Endodermal cell (in vitro differentiated cells): ENCODE measurements at places on chromosomes 12 and 14.

- no peaks in the 10 kb centered on the region for H3K27me3 ChIP-seq
- no peak overlapping the region for H3K27ac ChIP-seq
- no peak overlapping the region for H3K4me3 ChIP-seq
- no peaks in the 10 kb centered on the region for H3K36me3 ChIP-seq
Observed at GRCh38 chr12:107597695-107598410, 87.7 kb upstream of the PWP1 start.

GRCh38 chr14:89089330-89089729 is 264.9 kb downstream of the TTC8 start:
- H3K4me1 ChIP-seq: no peaks in the 10 kb centered on the region
- DNase-seq: no peak
- H3K36me3 ChIP-seq: no peaks in the 10 kb centered on the region
- no peak overlapping the region for H3K4me3 ChIP-seq
- no peak overlapping the region for H3K27ac ChIP-seq

GRCh38 chr12:47077206-47078085 is 2.0 kb upstream of the PCED1B start:
- no peak overlapping the region for H3K27ac ChIP-seq
- no peak overlapping the region for H3K4me3 ChIP-seq
- no peaks in the 10 kb centered on the region for H3K36me3 ChIP-seq

GRCh38 chr12:98645572-98646067 is 530 bp downstream of the APAF1 start:
- peak; percentile 79 for DNase-seq
- H3K4me3 ChIP-seq: peak overlapping the region; percentile 100
- H3K4me1 ChIP-seq: no peaks in the 10 kb centered on the region
- H3K27me3 ChIP-seq: no peaks in the 10 kb centered on the region
- peak overlapping the region; percentile 92 for H3K27ac ChIP-seq

DNA sequence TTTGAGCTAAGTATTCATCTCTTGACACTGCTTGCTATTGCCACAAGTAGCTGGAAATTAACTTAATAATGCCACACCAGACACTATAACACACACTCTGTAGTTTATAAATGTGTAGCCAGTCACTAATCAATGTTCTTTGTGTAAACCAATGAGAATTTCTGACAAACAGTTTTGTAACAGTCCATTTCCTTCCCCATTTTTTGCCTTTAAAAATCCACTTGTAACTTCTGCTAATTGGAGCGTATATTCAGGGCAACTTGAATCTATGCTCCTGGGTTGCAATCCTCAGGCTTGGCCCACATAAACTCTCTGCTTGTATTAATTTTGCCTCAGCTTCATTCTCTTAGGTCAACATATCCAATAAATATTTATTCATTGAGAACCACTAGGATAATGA is 125.0 kb upstream of the DHRS4 start:
- no peaks in the 10 kb centered on the region for H3K27me3 ChIP-seq
- H3K4me1 ChIP-seq: no peaks in the 10 kb centered on the region
- no peak for DNase-seq

DNA sequence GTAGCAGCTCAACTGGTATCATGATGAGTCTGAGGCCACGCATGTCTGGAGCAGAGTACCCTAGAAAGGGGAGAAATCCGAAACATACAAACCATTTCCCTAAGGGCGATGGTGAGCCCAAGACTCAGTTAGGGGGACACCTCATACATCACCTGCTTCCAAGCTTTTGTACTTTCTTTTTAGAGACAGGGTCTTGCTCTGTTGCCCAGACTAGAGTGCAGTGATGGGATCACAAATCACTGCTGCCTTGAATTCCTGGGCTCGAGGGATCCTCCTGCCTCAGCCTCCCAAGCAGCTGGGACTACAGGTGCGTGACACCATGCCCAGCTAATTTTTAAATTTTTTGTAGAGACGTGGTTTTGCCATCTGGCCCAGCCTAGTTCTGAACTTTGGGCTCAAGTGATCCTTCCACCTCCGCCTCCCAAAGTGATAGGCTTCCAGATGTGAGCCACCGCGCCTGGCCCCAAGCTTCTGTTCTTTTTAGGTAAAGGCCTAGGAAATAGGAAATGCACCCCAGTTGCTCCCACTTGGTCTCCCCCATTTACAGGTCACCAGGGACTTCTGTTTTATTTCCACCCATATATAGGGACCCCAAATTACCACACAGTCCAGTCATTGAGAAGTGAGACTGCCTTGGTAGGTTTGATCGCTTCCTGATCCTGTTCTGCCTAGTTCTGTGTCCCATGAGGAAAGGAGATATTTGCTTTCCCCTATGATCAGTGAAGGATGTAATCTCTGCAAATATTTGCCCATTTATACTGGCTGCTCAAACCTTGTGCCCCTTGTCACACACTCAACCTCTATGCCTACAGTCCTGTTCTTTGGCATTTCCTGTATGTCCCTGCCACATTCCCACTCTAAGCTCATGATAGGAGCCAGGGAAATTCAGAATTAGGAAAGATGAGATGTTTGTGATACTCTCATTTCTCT is at the start of gene APOF:
Gene APOF (minus strand): TSS at position 728 of the 930 bp plus-strand sequence. CDS start 112 bp downstream, at position 616.
- H3K36me3 ChIP-seq: no peaks in the 10 kb centered on the region
- H3K4me1 ChIP-seq: no peaks in the 10 kb centered on the region
- peak; percentile 36 for DNase-seq
- no peak within 1 kb of the TSS for H3K4me3 ChIP-seq

DNA sequence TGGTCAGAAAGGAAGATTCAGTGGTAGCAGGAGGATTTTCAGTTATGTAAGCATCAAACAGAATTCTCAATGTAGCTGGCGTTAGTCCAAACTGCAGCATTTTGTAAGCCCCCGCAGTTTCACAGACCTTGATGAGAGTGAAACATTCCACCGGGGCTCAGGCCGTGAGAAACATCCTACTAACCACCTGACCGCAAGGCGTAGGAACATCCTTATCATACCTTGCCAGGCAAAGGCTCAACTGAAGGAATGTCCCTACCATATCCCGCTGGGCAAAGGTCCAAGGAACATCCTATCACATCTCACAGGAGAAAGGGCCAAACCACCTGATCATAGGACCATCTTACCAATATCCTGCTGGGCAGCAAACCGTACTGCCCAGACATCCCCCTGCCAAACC is 624.8 kb upstream of the TMEM132C start:
- H3K27ac ChIP-seq: no peak overlapping the region
- no peak overlapping the region for H3K4me3 ChIP-seq
- H3K4me1 ChIP-seq: no peaks in the 10 kb centered on the region
- H3K36me3 ChIP-seq: no peaks in the 10 kb centered on the region

- H3K4me1 ChIP-seq: no peaks in the 10 kb centered on the region
- DNase-seq: no peak
- peaks cover 8% of the 10 kb centered on the region for H3K36me3 ChIP-seq
- no peak overlapping the region for H3K27ac ChIP-seq
Observed at GRCh38 chr12:5963515-5963914, 18.5 kb upstream of the ANO2 start.

DNA sequence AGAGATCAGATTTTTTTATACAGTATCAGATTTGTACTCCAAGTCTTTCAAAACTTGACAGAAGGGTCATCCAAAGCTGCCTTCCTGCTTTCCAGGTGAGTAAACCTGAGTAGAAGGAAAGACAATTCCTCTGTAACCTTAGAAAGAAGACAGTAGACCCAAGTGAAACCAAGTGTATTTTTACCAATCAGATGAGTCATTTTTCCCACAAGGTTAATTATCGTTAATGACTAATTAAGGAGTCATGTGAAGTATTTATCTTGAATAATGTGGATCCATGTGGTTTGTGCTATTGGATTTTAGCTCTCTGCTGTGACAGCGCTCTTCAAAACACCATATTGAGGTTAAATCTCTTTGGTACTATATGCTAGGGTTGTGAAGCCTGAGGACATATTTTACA is 74.0 kb upstream of the PELI2 start:
- no peaks in the 10 kb centered on the region for H3K36me3 ChIP-seq
- no peak overlapping the region for H3K27ac ChIP-seq
- H3K4me1 ChIP-seq: no peaks in the 10 kb centered on the region
- no peaks in the 10 kb centered on the region for H3K27me3 ChIP-seq
- DNase-seq: no peak

DNA sequence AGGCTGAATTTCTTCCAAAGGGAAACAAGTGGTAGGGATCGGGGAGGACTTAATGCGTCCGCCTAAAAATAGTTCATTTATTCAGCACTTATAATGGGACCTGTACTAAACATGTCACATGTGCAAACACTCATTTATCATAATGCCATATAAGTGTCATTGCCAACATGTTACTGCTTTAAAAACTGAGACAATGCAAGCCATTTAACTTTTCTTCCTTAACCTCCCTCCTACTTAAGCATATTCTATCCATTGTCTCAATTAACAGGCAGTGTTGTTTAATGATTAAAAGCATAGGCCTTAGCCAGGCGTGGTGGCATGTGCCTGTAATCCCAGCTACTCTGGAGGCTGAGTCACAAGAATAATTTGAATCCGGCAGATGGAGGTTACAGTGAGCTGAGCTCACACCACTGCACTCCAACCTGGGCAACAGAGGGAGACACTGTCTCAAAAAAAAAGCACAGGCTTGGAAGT is 13.5 kb upstream of the SCFD1 start:
- H3K27ac ChIP-seq: no peak overlapping the region
- no peak overlapping the region for H3K4me3 ChIP-seq
- peaks cover 81% of the 10 kb centered on the region for H3K36me3 ChIP-seq
- no peaks in the 10 kb centered on the region for H3K4me1 ChIP-seq

DNA sequence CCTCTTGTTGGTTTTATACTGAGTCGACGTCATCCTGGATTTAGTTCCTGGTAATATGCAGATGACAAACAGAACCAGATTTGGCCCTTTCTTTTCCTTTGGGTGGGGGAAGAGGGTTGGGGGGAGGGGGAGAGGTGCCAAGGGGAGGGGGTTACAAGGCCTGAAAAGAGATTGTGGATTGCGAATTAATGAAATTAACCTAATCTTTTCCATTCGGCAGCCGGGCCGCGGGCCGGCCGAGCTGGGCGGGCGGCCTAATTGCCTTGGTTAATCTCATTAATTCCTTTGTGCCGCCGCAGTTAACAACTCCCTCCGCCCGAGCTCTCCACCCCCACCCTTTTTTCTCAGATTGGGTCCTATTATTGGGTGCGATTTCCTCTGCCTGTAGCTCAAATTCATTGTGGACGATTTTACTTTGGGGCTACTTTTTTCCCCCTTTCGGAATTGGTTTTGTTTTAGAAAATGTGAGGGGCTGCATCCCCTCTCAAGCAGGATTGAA is 387 bp upstream of the GSC start:
- H3K27ac ChIP-seq: peak overlapping the region; percentile 6
- H3K36me3 ChIP-seq: peaks cover 41% of the 10 kb centered on the region
- peak overlapping the region; percentile 93 for H3K4me3 ChIP-seq
- DNase-seq: peak; percentile 93
- peaks cover 32% of the 10 kb centered on the region for H3K27me3 ChIP-seq

GRCh38 chr12:88338486-88338885 is 196.4 kb downstream of the TMTC3 start:
- H3K27ac ChIP-seq: no peak overlapping the region
- H3K4me1 ChIP-seq: no peaks in the 10 kb centered on the region
- H3K36me3 ChIP-seq: no peaks in the 10 kb centered on the region
- no peak overlapping the region for H3K4me3 ChIP-seq
- DNase-seq: no peak

- DNase-seq: no peak
- no peak overlapping the region for H3K27ac ChIP-seq
- no peaks in the 10 kb centered on the region for H3K36me3 ChIP-seq
- H3K4me1 ChIP-seq: no peaks in the 10 kb centered on the region
Observed at GRCh38 chr14:24908592-24909236, 141.2 kb downstream of the STXBP6 start.

DNA sequence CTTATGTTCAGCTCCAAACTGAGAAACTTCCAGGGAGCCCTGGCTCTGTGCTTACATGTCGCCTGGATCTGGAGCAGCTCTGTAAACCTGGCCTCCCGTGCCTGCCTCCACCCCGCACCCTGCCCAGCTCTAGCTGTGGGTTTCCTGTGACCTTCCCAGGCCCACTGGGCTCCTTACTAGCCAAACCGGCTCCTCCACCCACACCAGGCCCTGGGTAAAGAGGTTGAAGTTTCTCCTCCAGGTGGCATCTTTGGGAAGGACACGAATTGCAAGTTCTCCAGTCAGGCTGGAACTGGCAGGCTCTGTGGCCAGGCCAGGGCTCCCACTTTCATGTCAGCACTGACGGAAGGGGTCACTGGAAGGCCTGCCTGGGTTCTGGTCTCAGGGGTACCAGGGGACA is 60.9 kb upstream of the ZFP36L1 start:
- no peaks in the 10 kb centered on the region for H3K27me3 ChIP-seq
- no peaks in the 10 kb centered on the region for H3K4me1 ChIP-seq
- DNase-seq: peak; percentile 64
- H3K27ac ChIP-seq: no peak overlapping the region
- H3K36me3 ChIP-seq: no peaks in the 10 kb centered on the region

DNA sequence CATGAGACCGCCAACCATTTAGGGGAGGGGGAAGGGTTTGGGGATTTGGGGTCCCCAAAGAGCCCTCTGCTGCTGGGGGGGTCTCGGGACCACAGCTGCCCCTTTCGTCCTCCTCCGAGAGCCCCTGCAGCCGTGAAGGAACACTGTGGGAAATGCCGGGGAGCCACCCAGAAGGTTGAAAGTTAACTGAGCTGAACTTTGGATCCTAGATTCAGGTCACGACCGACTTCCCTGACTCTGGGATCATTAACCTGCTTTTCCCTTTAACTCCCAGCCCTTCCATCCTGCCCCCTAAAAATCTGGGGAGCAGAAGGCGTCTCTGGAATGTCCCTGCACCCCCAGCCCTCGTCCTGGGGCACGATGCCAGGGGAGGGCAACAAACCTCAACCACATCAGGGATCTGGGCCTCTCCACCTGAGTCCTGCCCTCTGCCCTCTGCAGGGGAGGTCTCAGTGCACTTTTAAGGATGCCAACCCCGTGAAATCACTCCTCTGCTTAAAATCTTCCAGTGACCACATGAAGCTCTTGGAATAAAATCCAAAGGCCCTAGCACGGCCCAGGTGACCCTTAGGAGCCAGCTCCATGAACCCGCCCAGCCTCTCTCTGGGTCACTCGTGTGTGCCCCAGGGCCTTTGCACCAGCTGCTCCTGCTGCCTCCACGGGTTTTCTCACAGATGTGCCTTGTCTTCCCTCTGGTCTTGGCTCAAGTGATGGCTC is 95.0 kb downstream of the RFLNA start:
- H3K36me3 ChIP-seq: peaks cover 13% of the 10 kb centered on the region
- H3K4me1 ChIP-seq: peaks cover 8% of the 10 kb centered on the region
- no peak overlapping the region for H3K4me3 ChIP-seq
- no peak for DNase-seq
- H3K27me3 ChIP-seq: no peaks in the 10 kb centered on the region

DNA sequence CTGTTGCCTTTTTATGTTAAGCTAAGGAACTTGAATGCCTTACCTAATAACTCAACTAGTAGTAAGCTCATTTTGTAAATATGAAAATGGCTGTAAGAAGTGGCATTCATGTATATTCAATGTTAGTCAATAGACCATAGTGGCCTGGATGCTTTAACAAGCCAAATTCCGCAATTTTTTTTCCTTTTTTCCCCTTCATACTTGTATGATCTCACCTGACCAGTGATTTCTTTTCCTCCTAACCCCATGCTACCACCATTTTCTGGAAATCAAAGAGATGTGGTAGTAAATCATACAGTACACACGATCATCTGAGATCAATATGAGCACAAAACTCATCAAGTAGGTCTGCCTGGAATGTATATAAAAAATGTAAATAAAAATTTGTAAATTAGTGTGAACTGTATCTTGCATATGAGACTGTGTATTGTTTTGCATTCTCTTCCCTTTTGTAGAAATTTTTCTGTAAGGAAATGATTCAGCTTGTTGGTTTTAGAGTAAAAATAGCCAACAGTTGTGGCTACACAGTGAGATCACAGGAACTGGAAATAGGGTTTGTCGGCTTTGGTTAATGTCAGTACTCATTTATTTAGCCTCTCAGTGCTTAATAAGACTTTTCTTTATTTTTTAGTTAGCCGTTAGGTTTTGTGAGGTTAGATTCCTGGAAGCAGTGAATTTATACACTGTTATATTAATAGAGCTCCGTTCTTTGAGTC is 62.5 kb downstream of the ETNK1 start:
- peaks cover 49% of the 10 kb centered on the region for H3K36me3 ChIP-seq
- H3K4me3 ChIP-seq: no peak overlapping the region
- H3K4me1 ChIP-seq: no peaks in the 10 kb centered on the region
- DNase-seq: no peak
- H3K27me3 ChIP-seq: no peaks in the 10 kb centered on the region
